HFF-Myc (cell line): ENCODE measurements at places on chromosomes 4 and X.
A peak's percentile ranks its signal among the peaks of the same experiment; 100 is the strongest.

GRCh38 chr4:133600008-133600407 is 450.9 kb downstream of the PCDH10 start:
- no peak for DNase-seq

DNA sequence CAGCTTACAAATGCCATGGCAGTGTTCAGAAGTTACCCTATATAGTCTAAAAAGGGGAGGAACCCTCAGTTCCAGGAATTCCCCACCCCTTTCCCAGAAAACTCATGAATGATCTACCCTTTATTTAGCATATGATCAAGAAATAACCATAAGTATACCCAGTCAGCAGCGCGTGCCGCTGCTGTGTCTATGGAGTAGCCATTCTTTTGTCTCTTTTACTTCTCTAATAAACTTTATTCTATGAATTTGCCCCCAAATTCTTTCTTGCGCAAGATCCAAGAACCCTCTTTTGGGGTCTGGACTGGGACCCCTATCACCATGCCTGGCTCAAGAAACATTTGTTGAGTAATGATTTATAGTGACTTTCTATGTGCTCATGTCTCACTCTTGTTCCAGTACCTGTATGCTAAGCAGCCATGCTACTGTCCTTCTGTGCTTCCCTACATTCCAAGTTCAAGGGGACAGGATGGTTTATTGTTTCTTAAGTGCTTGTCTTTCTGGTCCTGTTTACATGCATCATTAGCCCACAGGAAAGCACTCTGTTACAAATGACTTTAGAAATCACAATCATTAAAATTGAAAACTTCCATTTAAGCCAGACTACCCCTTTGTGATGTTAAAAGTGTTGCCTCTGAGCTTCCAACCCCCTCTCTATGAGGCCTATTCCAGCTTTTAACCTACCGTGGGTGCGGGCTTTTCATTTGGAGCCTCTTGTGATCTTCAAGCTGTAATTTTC is 63.4 kb upstream of the S100G start:
- DNase-seq, result no peak

DNA sequence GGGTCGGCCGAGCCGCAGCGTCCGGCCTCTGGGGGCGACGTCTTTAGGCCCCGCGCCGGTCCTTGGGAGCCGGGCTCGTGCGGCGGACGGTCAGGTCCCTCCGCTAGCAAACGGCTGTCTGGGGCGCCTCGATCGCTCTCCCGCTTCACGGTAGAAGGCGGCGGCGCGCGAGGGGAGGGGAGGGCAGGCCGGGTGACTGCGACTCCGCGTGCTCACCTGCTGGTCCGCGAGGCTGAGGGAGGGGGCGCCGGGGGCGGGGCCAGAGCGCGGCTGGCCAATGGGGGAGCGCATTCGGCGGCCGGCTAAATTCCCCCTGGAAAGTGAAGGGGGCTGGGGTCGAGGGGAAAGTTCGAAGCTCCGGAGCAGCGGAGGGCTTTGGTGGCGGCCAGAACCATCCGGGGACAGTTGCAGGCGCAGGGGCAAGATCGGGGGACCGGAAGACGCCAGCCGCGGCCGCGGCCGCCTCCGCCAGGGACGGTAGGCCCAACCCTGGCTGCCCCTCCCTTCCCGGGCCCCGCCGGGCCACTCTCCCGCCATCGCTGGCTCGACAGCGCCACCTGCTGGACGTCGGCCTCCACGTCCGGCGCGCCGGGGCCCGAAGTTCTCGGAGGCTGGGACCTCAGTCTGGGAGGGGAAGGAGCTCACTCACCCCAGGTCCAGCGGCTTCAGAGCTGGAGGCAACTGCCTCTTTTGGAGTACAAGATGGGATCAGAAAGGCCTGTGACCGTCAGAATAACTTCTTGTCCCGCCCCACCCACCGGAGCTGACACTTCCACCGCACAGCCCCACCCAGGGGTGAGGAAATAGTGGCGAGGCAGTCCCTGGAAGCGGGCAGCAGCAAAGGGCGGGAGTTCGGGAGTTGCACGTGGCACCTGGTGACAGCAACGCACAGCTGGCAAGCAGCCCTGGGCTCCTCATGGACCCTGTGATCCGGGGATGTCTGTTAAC is 49.9 kb downstream of the ELF4 start:
- no peak for DNase-seq

- DNase-seq, result no peak
These were observed 276.0 kb upstream of the FAT1 start for GRCh38 chr4:186999686-187000085.

GRCh38 chrX:47172549-47172948 is 21.1 kb upstream of the UBA1 start:
- no peak for DNase-seq

DNA sequence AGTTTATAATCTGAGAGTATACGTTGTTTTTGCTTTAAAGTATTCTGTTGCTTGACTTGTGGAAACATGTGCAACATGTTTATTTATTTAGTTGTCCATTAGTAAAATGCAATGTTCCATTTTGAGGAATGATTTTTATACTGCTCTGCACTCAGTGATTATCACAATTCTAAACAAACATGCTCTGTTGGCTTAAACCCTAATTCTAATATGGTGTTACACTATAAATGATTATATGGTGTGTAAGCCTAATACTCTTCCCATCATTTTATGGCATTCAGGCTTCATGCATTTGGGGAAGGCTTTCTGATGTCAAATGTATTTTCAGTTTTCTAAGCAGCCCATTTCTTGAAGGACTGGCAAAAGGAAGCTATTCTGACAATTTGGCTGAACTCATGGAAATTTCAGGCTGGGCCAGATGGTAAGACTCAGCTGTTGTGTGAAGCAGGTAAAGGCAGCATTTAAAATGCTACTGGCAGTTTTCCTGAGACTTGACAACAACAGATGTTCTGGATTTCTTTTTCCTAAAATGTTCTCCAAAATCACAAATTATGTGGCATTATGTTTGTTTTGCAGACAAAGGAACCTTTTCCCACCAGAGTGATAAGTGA is 336.7 kb upstream of the GNPDA2 start:
- DNase-seq, result no peak

- DNase-seq, result peak; percentile 2
These were observed 79.6 kb downstream of the COMMD8 start for GRCh38 chr4:47383829-47384427.

- DNase-seq, result no peak
These were observed 77.2 kb downstream of the FHIP1A start for GRCh38 chr4:151486168-151486567.

GRCh38 chr4:106454581-106454980 is 86.0 kb upstream of the GIMD1 start:
- no peak for DNase-seq

DNA sequence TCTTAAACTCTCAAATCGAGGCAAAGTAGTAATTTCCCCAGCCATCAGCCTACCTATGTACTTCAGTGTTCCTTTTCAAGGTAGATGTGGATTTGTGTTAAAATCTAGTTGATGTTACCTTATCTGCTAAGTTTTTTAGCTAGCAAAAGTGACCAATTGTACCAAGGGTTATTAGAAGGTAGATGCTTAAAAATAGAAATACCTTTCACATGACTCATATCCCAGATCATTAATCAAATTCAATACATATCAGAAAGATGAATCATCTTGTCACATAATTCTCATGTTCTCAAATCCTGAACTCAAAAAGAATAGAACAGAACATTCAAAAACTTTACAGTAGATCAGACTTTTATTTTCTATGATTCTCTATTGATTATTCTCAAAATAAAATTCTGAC is 3.5 kb downstream of the ENAM start:
- no peak for DNase-seq

DNA sequence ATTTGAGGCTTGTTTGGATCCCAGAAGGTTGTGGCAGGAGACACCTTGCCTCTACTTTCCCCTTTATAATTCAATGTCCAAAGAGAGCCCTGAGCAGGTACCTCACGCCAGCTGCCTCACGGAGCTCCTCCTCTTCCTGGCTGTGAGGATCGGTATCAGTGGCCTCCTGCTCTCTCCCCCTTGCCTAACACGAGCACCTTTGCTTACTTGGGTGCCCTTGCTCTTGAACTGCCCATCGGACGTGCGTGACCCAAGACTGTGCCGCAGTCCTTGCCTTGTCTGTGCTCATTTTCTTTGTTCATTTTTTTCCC is 27.8 kb upstream of the MSANTD1 start:
- DNase-seq, result no peak

- no peak for DNase-seq
These were observed 3.3 kb downstream of the PLS3 start for GRCh38 chrX:115564243-115564642.

DNA sequence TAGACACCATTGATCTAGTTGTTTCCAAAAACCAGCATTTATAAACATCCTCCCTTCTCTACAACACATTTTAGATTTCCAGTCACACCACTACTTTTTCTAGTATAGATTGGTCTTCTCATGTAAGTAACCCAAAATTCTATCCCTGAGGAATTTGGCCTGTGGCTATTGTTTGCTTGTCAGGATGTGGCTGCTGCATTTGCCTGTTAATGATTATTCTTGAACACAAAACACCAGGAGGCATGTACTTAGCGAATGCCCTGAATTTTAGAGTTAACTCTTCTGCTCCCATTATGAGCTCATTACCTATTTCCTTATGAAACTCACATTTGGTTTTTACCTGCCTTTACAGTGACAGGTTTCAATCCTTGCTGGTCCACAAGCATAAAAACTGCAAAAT is 102.0 kb upstream of the FSTL5 start:
- DNase-seq, result no peak

- no peak for DNase-seq
These were observed 33.1 kb upstream of the VCX3A start for GRCh38 chrX:6568031-6568430.

DNA sequence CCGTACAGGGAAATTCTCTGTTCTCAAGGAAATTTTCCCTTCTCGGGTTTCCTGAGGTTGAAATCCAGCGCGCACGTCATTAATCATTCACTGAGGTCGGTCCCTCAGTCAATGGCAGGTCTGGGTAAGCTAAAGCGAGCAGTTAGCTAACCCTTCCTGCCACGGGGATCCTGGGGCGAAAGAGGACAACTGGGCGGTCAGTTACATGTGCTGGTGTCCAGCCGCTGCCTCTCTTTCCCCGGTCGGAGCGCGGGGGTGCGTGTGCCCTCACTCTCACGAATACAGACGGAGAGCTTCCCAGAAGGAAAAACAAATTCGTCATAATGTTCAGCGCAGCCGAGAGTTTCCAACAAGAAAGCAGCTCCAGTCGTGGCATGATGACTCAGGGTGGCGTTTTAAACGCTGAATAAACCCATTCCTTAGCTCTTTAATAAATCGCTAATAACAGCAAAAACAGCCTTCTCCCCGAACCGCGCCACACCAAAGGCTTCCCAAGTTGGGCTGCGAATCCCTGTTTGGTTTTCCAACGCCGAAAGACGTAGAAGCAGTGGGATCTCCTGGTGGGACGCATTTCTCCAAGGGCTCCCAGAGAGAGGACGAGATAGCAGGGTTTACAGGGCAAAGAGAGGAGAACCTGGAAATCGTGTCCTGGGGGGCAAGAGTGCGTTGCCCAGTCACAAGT is 752 bp upstream of the FGF5 start:
- DNase-seq, result no peak
